Stomach (tissue), 19 donors: ENCODE measurements at places on chromosomes 5 and 9.

GRCh38 chr9:135611142-135611874 is 28.0 kb downstream of the GLT6D1 start:
- DNase-seq: no peak

GRCh38 chr9:132125944-132126679 is 35.7 kb upstream of the NTNG2 start:
- no peak for DNase-seq

DNA sequence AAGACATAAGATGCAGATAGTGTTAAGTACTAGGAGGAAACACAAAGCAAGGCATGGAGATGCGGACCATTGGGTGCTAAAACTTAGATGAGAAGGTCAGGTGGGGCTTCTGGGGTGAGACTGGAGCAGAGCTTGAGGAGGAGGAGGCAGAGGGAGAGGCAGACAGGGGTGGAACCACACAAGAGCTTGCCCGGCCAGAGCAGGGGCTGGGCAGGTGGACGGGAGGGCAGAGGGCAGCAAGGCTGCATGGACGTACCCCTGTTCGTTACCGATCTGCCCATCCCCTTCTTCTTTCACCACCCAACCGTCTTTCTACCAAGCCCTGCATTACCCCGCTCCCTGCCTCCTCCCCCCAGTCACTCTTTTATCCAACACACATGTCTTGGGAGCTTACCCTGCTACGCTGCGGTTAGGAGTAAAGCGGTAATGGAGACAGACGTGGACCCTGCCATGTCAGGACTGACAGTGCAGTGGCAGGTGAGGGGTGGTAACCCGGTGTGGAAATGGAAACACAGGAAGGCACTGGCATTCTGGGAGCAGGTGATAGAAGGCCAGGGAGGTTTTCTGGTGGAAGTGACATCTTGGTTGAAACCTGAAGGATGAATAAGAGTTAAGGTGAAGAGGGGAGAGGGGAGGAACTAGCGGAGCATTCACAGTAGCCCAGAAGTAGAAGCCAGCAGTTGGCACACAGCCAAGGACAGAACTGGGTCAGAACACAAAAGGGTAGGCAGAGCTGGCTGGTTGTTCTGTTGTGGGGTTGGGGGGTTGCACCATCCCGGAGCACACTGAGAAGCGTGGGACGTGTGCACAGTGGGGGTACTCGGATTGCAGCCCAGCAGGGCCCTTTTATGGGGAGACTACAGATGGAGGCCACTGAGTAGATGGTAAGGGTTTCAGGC is 167.2 kb downstream of the CACNA1B start:
- DNase-seq: no peak

DNA sequence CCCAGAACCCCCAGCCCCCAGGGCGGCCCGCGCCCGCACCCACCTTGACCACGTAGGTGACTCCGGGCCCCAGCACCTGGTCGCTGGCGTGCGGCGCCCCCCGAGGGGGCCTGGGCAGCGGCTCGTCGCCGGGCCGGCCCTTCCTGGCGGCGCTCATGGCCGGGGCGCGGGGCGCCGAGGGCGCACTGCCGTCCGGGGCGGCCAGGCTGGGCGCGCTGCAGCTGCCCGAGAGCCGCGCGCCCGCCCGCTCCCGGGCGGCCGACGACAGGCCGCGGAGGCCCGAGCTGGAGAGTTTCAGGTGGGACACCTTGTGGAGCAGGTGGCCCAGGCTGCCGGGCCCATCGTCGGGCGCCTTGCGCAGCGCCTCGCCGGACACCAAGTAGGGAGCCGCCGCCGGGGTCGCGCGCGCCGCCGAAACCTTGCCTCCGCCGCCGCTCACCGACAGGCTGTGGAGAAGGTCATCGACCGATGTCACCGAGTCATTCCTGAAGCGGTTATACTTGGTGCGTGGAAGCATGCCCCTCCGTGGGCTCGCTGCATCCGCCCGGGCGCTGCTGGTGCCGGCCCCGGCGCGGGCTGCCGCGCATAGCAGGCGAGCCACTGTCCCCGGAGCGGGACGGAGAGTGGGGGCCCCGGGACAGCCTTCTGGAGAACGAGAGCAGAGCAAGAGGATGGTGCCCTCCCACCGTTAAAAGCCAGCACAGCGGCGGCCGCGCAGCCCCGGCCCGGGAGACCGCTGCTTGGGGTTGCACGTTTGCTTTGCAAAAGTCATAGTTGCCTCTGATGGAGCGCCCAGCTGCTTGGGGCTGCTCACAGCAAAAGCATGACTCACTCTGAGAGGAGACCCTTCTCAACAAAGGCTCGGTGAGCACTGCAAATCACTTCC is at the start of gene SHC3:
TSS of gene SHC3 (minus strand) at position 875 of the 886 bp plus-strand sequence. CDS start at position 517, 358 bp downstream.
- peak; percentile 42 for DNase-seq

- DNase-seq: no peak
Measured at GRCh38 chr9:113933671-113934070, 57.6 kb downstream of the ZNF618 start.

GRCh38 chr5:115469904-115470516 is 74.6 kb downstream of the FEM1C start:
- DNase-seq: no peak

GRCh38 chr5:147997486-147997885 is 66.3 kb upstream of the SPINK5 start:
- no peak for DNase-seq

GRCh38 chr5:154815684-154816247 is 34.6 kb downstream of the FAXDC2 start:
- DNase-seq: no peak

DNA sequence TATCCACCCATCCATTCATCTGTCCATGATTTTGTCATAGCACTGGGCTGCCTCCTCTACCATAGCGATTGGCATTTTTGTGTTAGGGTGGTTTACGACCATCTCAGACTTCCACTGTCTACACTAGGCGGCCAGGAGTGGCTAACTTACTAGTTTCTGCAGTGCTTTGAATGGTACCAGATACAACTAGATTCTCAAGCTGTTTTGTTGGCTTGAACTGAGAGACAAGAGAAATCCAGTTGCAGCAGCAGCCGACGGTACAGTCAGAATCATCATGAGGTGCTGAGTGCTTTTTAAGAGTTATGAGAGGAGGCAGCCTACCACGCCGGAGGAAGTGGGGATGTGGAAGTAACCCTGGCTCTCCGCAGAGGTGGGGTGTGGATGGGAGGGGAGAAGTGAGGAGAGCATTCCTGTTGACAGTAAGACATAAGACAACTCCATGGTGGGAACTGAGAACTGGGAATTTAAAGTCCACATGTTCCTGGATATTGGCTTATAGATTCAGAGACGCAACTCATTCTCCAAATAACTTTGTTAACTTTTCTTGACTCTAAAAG is 27.9 kb downstream of the COL5A1 start:
- no peak for DNase-seq

- no peak for DNase-seq
Measured at GRCh38 chr9:78782234-78782633, 485.3 kb downstream of the PSAT1 start.

DNA sequence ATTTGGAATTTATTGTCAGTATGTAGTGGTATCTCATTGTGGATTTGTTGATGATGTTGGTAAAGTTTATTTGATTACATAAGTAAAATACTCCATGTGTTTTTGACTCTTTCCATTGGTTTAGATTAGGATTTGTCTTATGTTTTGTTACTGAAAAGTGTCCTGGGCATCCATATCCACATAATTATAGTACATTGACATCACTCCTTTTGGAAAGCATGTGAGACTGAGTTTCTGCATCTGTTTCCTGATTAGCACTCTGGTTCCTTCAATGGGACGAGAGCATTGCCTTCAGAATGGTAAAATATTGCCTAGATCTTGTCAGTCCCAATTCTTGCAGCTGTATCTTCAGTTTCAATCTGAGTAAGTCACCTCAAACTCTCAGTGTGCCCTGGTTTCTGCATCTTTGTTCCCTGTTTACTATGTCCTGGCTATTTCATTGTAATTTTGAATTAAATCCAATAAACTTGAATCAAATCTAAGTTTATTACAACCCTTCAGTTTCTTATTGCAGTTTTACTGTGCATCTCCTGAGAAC is 128.1 kb downstream of the FBXO38 start:
- no peak for DNase-seq

GRCh38 chr5:18563853-18564252 is 929.6 kb downstream of the TAF11L14 start:
- no peak for DNase-seq

- no peak for DNase-seq
Measured at GRCh38 chr5:40521108-40521785, 158.5 kb upstream of the PTGER4 start.

DNA sequence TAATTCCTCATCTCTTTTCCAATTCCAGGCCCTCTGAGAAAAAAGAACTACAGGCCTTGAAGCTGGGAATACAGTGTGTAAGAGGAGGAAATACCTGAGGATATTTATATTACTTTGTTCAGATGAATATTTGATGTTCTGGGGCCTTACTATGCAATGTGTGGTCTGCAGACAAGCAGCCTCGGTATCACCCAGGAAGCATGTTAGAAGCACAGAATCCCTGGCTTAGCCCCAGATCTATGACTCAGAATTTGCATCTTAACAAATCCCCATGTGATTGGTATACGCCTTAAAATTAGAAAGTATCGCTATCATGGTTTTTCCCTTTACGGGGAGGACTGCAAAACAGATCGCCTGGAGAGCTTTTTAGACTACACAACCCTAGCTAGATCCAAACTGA is 121.0 kb downstream of the JAKMIP2 start:
- no peak for DNase-seq

DNA sequence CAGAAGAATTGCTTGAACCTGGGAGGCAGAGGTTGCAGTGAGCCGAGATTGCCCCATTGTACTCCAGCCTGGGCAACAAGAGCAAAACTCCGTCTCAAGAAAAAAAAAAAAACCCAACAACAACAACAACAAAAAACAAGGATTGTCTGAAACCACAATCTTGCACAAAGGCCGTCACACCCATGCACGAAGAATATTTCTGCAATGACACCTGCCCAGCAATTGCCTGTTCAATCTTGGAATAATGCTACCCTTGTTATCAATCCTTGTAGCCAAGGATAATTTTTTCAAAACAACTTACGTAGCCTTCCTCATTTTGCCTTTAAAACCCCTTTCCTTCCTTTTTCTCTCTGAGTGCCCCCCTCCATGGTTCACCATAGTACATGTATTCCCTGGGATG is 3.7 kb upstream of the CLTB start:
- no peak for DNase-seq

GRCh38 chr5:33474931-33475499 is 34.2 kb downstream of the TARS1 start:
- DNase-seq: no peak

DNA sequence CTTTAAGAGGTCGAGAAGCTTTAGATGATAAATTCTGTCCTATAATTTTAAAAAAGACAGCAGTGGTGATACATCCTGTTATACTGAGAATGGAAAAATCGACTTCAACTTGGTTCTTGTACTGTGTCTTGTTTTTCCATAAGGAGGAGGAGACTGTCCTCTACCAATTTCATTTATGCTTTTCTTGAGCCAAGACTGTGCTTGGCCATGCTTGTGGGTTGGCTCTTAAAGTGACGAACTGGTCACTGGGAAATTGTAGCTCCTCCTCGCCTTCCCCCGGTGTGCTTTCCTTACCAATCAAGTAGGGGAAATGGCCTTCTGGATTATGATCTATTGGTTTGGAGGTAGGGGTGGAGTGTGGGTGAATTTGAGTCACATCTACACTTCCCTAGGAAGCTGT is 67.1 kb upstream of the HSPB3 start:
- DNase-seq: no peak

DNA sequence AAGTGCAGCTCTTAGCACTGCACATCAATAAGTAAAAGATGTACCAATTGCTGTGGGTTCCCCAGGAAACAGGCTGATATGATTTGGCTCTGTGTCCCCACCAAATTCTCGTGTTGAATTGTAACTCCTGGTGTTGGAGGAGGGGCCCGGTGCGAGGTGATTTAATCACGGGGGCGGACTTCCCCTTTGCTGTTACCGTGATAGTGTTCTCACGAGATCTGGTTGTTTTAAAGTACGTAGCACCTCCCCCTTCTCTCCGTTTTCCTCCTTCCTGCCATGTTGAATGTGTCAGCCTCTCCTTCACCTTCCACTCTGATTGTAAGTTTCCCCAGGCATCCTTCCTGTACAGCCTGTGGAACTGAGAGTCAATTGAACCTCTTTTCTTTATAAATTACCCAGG is 93.2 kb upstream of the ACTBL2 start:
- no peak for DNase-seq

GRCh38 chr5:116507051-116507537 is 67.5 kb downstream of the SEMA6A start:
- DNase-seq: no peak

DNA sequence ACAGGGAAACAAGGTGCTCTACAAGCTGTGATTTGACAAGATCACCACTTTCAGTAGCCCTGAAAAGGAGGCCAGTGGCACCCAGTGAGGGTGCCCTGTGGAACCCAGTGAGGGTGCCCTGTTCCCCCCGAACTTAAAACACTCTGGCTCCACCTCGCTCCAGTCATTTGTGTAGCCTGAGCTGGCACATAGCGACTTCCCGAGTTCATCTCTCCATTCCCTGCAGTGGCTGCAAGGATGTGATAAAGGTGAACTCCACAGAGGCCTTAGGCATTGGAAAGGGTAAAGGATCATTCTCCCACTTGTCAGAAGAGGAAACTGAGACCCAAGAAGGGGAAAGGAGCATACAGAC is 21.9 kb upstream of the ANXA6 start:
- no peak for DNase-seq

GRCh38 chr5:75460942-75461610 is 50.4 kb downstream of the CERT1 start:
- peak; percentile 28 for DNase-seq

DNA sequence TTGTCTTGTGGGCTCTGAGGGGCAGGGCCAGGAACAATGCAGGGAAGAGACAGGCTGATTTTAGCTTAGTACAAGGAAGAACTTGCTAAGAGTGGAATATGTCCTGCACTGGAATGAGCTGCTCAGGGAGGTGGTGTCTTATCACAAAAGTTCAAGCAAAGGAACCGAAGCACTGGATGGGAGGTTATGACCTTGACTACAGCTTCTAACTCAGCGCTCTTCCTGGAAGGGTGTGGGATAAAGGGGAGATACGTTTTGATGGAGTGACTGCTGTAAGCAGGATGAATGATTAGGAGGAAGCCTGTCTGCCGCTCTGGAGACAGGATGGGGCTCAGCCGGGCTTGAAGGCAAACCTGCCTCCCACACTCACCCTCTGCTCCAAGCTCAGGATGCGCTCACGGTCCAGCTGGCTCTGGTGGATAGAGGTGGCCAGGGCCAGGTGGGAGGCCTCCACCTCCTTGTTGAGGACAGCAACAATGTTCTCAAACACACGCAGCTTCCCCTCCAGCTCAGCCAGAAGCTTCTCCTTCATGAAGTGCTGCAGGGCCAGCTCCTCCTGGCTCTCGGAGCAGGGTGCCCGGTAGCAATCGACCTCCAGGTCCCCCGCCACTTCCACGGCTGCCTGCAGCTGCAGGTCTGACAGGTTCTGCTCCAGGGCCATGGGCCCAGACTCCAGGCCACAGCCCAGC is 13.5 kb downstream of the TRAF1 start:
- no peak for DNase-seq
